ENCODE measurements at places on chromosomes 12 and 14.
A peak's percentile ranks its signal among the peaks of the same experiment; 100 is the strongest.

GRCh38 chr12:115401761-115402160, 717.8 kb upstream of the TBX3 start:
- DNase-seq: no peak

- no peak for DNase-seq
Measured at GRCh38 chr14:21113369-21113768, 12.5 kb downstream of the TMEM253 start.

DNA sequence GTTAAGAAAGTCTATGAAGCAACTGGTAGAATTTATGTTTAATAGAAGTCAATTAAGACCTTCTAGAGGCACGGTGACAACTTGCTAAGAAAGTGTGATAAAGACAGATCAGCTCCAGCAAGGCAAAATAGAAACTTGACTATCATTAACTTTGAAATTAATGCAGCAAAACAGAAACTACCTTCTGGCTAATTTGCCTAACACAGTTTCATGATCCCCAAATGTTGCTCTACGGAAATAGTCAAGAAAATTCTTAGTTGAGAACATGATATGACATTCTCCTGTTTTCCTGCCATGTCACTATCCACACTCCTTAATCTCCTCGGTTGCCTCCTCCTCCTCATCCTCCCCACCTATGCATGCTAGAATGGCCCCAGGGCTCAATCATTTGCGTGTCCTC, 4.2 kb downstream of the DENND5B start:
- no peak for DNase-seq

GRCh38 chr12:41552588-41552987, 364.5 kb downstream of the PDZRN4 start:
- no peak for DNase-seq

GRCh38 chr14:93059917-93060545, 55.7 kb downstream of the ITPK1 start:
- no peak for DNase-seq

DNA sequence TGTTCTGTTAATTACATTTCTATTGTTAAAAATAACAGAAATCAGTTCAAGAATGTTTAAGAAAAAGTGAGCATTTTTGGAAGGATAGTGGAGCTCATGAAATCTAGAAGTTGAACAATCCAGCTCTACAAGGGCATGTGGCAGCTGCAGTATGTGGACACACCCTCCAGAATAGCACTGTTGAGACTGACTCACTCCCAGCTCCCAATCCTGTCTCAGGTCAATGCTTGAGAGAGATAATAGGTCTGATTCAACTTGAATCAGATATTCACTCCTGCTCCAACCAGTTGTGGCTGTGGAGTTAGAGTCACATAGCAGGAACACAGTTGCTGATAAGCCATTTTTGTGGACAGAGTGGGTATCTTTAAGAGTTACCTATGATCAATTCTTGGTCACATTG, 113.0 kb upstream of the NTF3 start:
- no peak for DNase-seq

GRCh38 chr12:3427956-3428355, 63.0 kb upstream of the PRMT8 start:
- no peak for DNase-seq

GRCh38 chr12:80977346-80977745, 39.6 kb upstream of the LIN7A start:
- no peak for DNase-seq

- DNase-seq: no peak
Measured at GRCh38 chr12:46470975-46471374, 98.4 kb upstream of the SLC38A2 start.

DNA sequence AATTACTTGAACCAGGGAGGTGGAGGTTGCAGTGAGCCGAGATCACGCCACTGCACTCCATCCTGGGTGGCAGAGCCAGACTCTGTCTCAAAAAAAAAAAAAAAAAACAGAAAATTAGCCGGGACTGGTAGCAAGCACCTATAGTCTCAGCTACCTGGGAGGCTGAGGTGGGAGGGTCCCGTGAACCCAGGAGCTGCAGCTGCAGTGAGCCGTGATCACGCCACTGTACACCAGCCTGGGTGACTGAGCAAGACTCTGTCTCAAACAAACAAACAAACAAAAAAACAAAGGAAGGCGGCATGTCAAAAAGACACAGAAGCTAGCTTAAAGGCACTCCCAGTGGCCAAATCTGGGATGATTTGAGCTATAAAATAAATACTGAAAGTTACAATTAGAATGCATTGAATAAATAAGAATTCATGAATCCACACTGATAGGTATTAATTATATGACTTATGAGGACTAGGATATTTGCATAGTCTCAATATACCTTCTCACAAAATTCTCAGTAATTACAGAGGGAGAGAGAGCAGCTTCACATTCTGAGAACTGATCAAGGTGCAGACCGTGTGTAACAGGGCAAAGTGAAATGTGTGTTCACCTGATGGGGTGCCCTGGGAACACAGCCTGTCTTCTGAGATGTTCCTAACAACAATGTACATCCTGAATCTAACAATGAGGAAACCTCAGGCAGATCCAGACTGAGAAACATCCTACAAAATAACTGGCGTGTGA, 42.7 kb upstream of the GPR132 start:
- no peak for DNase-seq

DNA sequence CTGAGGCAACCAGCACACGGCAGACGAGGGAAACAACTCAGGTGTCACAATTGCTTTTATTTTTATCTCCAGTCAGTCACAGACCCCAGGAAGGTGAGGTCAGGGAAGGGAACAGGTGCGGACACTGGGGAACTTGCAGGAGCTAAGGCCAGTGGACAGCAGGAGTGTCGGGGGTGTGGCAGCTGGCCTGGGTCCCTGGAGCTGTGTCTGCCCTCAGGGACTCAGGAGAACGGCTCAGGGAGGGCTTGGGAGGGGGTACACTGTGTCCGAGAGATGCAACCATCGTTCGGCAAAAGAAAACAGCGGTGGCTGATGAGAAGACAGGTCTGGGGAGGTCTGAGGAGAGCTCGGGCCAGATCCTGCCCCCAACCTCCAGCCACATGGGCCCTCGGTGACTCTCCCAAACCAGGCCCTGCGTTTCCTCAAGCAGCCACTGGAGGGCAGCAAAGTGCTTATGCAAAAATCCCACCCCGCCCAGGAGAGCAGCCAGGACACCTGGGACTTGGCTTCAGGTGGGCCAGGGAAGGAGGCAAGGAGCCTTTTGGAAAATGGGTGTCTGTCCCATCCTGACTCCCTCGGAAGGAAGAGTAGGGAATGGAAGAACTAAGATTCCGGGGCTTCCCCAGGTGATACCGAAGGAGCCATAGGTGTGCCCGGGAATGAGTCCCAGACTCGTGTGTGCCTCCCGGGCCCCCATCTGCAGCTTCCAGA, 24.1 kb upstream of the BCDIN3D start:
- no peak for DNase-seq

DNA sequence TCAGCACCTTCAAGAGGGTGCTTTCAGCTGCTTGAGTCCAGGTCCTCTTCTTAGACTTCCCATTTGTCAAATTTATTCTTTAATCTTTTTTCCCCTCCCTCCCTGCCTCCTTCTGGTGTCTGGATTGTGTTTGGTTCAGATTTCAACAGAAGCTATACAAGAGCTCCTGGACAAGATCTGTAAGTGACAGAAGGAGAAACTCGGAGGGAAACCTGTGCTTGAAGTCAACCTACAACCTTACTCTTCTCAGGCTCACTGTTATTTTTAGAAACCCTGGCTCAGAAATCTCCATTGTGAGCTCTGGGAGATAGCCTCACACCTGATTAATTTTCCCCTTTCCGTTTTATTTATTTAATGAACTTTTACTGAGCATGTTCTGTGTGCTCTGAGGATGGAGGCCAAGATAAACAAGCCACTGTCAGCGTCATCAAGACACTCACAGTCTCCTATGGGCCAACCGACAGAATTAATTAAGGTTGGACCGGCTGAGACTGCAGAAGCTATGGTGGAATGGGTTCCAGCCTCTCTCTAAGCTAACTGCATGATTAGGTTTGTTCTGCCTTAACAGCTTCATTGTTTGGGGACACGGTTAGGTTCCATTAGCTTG, 13.5 kb downstream of the PDE1B start:
- DNase-seq: no peak

- no peak for DNase-seq
Measured at GRCh38 chr14:57492859-57493258, 798 bp downstream of the CCDC198 start.

DNA sequence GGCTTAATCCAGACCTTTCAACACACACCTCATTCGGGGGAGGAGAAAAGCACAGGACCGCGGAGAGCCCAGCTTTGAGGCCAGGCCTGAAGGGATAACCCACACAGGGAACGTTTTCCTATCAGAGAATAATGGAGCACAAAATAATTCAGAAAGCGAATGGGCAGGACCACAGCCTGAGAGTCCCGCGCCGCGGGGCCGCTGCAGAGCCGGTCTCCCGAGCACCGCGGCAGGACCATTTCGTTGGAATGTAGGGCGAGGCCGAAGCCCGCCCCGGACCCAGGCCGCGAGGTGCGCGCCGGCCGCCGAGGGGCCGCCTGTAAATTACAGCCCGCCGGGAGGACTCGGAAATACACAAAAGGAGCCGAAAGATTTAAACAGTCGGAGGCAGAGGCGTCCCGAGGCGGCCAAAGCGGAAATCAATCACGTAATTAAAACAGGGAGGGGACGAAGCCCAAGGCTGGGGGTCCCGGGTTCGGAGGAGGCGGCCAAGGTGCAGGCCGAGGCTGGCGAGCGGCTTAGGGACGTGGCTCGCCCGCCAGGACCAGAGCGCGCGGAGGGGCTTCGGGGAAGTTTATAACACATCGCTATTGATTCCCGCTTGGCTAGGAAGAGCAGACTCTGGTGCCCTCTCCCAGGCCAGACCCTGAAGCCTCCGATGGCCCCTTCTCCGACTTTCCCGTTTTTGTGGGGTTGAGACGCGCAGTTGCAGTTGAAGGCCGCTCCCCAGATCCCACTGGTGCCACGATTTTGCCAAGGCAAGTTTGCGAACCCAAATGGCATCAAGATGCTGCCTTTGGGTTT, 6.3 kb upstream of the HOXC4 start:
- DNase-seq: no peak

- DNase-seq: peak; percentile 14
Measured at GRCh38 chr12:67220065-67220464, 49.1 kb upstream of the CAND1 start.

GRCh38 chr12:51335931-51336330, 10.5 kb downstream of the CELA1 start:
- DNase-seq: no peak

DNA sequence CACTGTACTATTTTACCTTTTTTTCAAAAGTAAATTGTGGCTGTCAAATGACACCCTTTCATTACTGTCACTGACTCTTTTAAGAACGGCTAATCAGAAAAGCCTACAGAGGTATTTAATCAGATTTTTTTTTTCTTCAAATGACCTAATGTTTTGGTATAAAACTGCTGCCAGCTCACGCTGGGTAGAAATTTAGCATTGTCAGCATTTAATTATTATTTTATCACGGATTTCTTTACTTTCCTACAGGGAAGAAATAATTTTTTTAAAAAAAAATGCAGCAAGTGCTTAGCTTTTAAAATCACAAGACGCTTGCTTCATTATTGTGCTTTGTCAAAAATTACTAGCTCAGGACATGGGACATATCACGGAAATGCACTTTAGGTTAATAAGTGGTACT, 149.1 kb upstream of the FOXN3 start:
- no peak for DNase-seq

DNA sequence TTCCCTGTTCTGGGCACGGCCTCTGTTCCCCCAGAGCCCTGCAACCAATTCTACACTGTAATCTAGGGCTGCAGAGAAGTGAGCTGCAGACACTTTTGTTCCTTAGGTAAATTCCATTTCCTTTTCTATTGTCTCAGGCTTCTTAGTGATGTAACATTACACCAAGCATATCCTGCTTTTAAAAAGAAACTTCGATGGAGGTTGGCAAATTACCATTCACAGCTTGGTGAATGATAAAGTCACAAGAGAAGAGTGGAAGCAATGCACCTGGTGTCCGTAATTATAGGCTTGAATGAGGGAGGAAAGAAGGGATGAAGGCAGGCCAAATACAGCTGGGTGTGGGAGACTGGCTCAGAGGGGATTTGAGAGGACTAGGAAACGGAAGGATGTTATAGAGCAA, 68.6 kb downstream of the PPM1A start:
- no peak for DNase-seq

DNA sequence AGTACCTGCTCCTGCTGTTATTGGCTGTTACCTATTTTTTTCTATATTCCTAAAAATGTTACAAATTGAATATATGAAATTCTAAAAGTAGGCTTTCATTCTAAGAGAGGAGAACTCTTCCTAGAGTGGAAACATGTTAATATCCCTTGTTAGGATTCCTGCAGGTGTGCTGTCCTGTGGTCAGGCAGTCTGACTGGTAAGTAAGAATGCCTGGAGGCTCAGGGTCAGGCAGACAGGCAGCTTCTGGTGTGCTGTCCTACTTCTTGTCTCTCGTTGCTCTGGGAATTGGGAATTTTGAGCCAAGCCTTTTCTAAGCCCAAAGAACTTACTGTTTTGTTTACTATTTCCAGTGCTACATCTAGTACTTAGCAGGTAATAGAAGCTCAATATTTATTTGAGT, 10.3 kb downstream of the PPHLN1 start:
- no peak for DNase-seq

Data from DMS 273 treated with DMSO at 0.1 percent for 48 hours (cell line).